ENCODE measurements at places on chromosomes 13 and 19.

- peak; percentile 31 for DNase-seq
Measured at GRCh38 chr19:13094771-13095392, 7.8 kb downstream of the LYL1 start.

- DNase-seq: no peak
Measured at GRCh38 chr13:46621792-46622629, 69.0 kb downstream of the LRCH1 start.

DNA sequence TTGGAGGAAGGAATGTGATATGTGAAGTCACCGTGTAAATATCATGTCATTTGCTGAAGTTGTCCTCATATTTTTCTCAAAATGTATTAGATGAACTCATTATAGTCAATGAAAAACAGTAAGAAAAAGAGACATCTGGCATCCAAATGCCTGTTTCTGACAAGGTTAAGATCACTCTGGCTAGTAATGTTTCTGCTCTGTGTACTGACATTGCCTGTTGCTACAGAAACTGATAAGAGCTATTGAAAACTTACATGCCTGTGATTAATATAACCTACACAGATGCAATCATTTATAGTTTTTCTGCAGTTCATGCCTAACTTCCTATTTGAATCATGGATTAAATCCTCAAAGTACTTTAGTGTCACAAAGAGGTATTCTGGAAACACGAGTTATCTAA, 249.8 kb downstream of the NBEA start:
- no peak for DNase-seq

GRCh38 chr13:77784515-77784914, 87.0 kb downstream of the SLAIN1 start:
- no peak for DNase-seq

GRCh38 chr19:42284066-42284501, 15.0 kb downstream of the CIC start:
- peak; percentile 80 for DNase-seq

- DNase-seq: peak; percentile 9
Measured at GRCh38 chr19:15551293-15552004, 43.1 kb downstream of the CYP4F22 start.
